ENCODE measurements at places on chromosomes 2 and 18.
A peak's percentile ranks its signal among the peaks of the same experiment; 100 is the strongest.

DNA sequence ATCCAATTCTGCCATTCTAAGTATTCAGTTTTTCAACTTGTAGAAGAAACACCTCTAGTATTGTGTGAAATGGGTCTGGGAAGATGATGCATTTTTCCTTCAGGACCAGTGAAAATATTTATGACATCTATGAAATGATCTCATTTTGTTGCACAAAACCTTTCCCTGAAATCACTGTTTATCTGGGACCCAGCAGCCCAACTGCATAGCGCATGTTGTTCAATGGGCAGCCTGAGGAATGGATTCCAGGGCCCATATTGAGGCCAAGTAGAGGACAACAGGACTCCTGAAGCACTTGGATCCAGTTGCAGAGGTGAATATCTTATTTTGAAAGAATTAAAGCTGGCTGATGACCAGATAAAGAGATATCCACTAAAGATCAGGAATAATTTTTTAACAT is 7.3 kb downstream of the RBMS1 start:
- DNase-seq, result no peak

GRCh38 chr2:219553463-219553963 is 9.7 kb downstream of the TMEM198 start:
- DNase-seq, result no peak

- DNase-seq, result peak; percentile 87
Measured at GRCh38 chr2:105235388-105236059, 6.0 kb upstream of the GPR45 start.

DNA sequence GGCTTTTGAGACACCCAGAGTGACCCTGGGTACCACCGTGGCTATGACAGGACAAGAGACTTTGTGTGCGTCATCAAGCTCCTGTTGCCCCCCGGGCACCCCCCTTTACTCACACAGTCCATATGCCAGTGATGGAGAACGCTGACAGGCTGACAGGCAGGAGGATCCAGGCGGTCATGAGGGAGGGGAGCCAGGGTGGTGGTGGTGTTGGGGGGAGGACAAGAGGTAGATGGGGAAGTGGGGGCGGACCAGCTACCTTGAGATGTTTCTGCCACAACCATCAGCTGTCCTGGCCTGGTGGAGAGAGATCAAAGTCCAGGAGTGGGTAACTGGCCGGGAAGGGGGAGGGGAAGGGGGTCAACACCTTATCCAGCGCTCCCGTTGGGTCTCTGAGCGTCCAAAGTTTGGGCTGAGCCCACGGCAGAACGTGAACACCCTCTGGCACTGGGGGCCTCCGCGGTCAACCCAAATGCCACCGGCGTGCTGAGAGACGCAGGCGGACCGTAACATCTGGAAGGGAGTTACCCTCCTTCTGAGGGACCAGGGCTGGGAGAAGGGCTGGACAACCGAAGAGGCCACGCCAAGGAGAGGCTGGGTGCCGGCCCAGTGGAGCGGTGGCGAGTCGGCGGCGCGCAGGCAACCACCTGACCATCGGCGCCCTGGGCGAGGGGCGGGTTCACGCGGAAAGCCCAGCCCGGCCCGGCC is 575 bp downstream of the TMEM150A start:
- DNase-seq, result no peak

DNA sequence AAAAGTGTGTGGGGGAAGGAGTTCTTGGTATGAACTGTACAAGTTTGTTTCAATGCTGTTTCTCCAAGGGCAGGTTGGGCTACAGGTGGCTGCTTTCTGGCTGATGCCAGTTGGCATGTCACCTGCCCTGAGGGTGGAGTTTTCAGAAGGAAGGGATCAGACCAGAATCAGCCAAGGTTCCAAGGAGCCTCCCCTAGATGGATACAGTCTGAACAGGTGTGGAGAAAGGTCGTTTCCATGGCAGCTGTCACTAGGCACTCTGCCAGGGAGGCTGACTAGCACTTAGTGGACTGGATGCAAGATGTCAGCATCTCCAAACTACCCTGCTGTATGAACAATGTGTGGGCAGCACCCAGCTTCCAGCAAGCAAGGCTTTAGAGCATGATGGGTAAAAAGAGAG is 444.4 kb upstream of the HNRNPA3 start:
- DNase-seq, result no peak

GRCh38 chr2:26852405-26853306 is 4.7 kb downstream of the DPYSL5 start:
- peak; percentile 21 for DNase-seq

DNA sequence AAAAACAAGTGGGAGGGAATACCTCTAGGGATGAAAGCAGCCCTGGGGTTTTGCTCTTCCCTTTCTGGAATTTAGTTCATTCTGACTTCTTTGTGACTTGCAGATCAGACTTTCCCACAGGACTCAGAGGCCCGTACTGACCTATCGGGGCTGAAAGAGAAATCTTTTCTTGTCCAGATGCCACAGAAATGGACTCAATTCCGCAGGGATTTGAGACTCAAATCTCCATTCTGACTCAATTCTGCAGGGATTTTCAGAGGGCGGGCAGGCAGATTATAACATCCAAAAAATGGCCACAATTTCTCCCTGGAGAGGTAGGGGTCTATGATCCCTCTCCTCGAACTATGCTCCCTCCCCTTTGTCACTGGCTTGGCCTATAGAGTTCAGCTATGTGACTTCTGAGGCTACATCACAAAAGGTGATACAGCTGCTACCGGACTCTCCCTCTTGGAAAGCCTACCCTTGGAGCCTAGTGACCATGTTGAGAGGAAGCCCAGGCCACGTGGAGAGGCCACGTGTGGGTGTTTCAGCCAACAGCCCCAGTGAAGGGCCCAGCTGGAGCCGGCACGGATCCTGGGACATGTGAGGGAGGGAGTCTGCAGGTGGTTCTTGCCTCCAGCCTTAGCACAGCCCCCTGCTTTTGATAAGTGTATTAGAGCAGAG is 4.8 kb upstream of the EFHD1 start:
- DNase-seq, result no peak

DNA sequence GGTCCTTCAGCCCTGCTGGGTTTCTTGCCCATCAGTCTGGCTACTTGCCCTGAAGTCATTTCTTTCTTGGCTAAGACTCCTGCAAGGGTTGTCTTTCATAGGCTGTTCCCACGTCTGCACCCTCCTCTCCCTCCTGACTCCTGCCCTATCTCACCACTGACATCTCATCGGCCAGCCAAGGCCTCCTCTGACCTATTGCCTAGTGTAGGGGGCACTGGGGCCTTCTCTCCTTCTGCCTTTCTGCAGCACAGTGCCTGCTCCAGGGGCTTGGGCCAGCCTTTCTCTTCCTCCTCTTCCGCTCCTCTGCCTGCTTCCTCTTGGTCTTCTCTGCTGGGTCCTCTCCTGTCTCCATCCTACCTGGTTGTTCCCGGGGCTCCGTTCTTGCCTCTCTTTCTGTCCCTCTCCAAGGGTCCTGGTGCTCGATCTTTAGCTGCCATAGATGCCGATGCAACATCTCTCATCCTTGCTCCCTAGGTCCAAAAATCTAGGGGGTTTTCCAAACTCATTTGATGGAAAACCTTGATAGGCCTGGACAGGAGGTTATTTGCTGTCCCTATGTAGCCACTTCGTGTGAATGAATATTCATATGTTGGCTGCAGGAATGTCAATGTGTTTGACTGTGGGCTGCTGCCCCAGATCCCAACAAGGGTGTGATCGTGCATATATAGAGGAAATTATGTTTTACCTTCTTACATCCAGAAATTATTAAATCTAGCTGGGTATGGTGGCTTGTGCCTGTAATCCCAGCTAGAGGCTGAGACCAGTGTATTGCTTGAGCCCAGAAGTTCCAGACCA is 9.7 kb upstream of the NT5DC4 start:
- no peak for DNase-seq

- DNase-seq, result no peak
Measured at GRCh38 chr2:26980971-26981370, 10.5 kb downstream of the MAPRE3 start.

- no peak for DNase-seq
Measured at GRCh38 chr2:3639653-3640052, 18.3 kb upstream of the ALLC start.

GRCh38 chr2:233865838-233866237 is 2.3 kb downstream of the MSL3B start:
- no peak for DNase-seq

- DNase-seq, result no peak
Measured at GRCh38 chr2:25478736-25479135, 137.0 kb upstream of the DNMT3A start.

DNA sequence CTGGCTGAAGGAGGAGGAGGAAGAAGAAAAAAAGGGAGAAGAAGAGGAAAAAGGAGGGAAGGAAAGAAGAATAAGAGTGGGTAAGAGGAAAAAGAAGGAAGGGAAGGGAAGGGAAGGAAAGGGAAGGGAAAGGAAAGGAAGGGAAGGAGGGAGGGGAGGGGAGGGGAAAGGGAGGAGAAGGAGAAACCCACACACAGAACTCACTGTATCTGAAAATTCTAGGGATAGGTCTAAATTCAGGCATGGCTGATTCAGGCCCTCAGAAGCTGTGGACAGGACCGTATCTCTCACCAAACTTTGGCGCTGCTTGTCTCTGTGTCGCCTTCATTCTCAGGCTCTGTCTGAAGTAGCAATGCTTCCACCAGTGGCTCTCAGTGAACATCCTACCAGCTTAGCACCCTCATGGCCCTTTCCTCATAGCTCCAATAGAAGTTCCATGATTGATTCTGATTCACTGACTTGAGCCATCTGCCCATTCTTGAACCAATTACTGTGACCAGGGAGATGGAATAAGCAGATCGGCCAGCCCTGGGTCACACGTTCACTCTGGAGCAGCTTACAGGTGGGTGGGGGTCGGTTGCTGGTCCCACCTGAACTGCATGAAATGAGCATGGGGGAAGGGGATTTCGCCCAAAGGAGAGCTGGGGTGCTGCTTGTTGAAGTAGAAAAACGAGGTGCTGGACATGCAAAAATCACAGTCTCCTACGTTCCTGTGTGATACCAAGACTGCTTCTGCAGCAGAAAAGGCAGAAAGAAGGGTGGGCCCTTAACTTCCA is 59.7 kb downstream of the TTC32 start:
- DNase-seq, result no peak

- no peak for DNase-seq
Measured at GRCh38 chr2:182540252-182540651, 113.4 kb upstream of the PDE1A start.

DNA sequence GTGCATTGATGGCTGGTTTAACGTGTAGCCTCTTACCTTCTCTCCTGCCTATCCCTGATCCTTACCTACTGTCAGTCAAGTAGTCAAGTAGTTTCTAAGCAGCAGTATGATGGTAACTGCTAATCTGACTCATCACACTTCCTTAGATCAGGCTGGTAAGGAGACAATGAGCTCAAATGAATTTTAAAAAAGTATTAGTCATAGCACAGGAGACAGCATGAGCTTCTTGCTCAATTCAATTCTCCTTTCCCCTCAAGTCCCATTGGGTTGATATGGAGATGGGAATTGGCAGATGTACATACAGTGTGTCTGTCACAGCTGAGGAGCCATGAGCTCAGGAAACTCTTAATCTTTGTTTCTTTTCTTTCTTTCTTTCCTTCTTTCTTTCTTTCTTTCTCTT is 799.7 kb downstream of the LRP1B start:
- peak; percentile 90 for DNase-seq

- DNase-seq, result no peak
Measured at GRCh38 chr2:119650206-119650605, 28.8 kb upstream of the TMEM177 start.

- no peak for DNase-seq
Measured at GRCh38 chr2:85087541-85087940, 45.7 kb upstream of the TCF7L1 start.

DNA sequence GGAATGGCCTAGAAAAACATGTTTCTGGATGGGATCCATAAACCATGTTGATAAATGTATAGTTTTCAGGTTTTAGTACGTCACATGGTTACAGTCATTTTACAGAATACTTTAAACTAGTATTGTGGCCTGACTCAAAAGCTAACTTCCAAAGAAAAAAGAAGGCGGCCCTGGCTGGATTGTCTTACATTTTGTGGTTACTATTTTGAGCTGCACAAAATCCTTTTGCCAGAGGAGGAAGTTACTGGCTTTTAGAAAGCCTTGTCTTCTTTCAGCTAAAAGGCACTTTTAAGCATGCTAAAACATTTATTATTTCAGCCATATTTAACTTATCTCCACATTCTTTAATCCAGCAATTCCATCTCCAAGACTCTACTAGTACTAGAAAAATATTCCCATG is 227.9 kb downstream of the CDH2 start:
- DNase-seq, result no peak

- no peak for DNase-seq
Measured at GRCh38 chr2:69033461-69034095, 20.6 kb downstream of the ANTXR1 start.

GRCh38 chr2:75007819-75008218 is 49.4 kb downstream of the POLE4 start:
- peak; percentile 32 for DNase-seq

DNA sequence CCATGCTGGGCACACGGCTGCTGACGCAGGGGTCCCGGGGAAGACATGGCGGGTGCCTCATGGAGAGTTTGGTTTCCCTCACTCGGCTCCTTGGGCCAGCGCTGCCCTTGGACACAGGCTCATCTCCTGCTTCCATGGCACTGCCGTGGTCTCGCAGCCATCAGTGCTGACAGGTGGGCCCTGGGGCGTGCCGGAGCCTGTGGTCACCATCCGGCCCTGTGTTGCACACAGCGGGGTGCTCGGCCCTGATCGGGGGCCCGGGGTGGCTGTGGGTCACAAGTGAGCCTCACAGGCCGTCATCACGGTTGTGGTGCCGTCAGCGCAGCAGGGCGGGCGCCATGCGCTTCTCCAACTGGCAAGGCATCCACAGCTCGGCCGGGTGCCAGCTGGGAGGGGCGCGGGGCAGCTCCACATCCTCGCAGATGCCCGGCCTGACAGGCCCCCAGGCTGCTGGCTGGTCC is 582 bp downstream of the RTP5 start:
- no peak for DNase-seq

DNA sequence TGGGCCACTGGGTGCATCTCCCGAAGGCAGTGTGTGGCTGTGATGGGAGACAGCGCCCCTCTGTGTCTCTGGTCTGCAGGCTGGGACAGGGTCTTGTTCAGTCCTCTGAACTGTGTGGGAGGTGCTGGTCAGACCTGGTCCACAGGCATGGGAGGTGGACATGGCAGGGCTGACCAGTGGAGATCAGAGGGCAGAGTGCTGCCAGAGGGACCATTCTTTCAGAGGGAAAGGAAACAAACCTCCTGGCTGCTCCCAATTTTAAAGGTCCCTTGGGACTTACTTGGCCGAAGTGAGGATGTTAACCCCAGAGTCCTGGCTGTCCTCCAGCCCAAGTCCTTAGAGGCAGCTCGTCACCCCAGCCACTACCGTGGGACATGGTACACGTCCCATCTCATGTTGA is 4.0 kb downstream of the CAPN13 start:
- DNase-seq, result no peak

- DNase-seq, result no peak
Measured at GRCh38 chr2:27441958-27442919, at the start of gene KRTCAP3. Gene KRTCAP3, plus strand, starts transcription at chr2:27442381. Its CDS starts 32 bp downstream, at chr2:27442413.

DNA sequence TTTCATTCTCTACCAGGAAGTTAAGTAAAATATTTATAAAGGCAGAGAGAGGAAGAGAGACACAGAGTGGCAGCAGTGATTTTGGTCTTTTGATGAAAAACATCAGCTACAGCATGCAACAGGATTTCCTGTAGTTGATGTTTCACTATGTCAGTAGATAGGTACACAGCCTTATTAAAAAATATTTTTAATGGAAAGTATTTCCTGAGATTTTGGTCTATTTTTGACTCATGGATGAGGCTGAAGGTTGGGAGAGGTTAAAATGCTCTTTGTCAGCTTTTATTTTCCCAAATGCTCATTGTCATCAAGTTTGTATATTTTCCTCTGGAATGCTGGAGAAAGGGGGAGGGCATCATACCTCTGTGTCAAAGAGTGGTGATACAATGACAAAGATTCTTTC is 1112.5 kb downstream of the CBLN2 start:
- DNase-seq, result no peak

- no peak for DNase-seq
Measured at GRCh38 chr2:8238521-8239230, 443.2 kb upstream of the ID2 start.

Data from A673 (cell line).